ENCODE measurements at places on chromosomes 4 and X. TPM values are rescaled to one million over a fixed set of nuclear protein-coding genes. Genes with fewer than 3 reads are reported as not detected.

The FAM241A gene
- total RNA-seq = 0.85 TPM

The TLR8 gene
- total RNA-seq = not detected

The GAGE2A gene
- total RNA-seq = not detected

The SLC34A2 gene
- total RNA-seq = not detected

The MFAP3L gene
- total RNA-seq = 4.8 TPM

The PPP1R3F gene
- total RNA-seq = 3.1 TPM

The HS6ST2 gene
- 0.07 TPM for total RNA-seq

The RAI2 gene
- total RNA-seq = 0.17 TPM

The FGFRL1 gene
- total RNA-seq = 14.3 TPM
